ENCODE measurements at places on chromosomes 12 and 14.

DNA sequence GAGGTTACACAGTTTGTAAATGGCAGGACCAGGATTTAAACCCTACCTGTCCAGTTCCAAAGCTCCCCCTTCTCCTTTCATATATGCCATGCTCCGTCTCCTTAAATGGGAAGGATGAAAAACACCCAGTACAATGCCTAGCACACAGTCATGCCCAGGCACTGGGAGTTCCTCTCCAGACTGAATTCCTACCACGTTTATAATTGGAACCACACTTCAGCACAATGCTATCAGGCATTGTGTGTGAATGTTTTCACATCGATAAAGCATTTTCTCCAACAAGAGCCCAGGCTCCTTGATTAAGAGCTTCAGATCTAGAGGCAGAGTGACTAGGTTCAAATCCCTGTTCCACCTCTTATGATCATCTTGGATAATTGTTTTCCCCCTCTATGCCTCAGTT is 2.7 kb upstream of the NUAK1 start:
- no peak for DNase-seq

DNA sequence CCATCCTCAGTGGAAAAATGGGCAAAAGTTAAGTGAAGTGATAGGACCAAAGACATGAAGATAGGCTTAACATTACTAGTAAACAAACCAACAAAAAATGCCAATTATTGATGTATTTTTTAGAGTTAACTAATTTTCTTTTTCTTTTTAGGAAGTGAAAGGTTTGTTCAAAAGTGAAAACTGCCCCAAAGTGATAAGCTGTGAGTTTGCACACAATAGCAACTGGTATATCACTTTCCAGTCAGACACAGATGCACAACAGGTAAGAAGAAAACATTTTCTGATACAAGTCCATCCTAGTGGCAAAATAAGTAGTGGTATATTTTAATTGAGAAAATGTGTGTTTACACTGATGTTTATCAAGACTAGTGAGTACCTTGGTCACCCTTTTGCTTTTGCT is 39.6 kb downstream of the LARP4 start:
- DNase-seq, result no peak

DNA sequence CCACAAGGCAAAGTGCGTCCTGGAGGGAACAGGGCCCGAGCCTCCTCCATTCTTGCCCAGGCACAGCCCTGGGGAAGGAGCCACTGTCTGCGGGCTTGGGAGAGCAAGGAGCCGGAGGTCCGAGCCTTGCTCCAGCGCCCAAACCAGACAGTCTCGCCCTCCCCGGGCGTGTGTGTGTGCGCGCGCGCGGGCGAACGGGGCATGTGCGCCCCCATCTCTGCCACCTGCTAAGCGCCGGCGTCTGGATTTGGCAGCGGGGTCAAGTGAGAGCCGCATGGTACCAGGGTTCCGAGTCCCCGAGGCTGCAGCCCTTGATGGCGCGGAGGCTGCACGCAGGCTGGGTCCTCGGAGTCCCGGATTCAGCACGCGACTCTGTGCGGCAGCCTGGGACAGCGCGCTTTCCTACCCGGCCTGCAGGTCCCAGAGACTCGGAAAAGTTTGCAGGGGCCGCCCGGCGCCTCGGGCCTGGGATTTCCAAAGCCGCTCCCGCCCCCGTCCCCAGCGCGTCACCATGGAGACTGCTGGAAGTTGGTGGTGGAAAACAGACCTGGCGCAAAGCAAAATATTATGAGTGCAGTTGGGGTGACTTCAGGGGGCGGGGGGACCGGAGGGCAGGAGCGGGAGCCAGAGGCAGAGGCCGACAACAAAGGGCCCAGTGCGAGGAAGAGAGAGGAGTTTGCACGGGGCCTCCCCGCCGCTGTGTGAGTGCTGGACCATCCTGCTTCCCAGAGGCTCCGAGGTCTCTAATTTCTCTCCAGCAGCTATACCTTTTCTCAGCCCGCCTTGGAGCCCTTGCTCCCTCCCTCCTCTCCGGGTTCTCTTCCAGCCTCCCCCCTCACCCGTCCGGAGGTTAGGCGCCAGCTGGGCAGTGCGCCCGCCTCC is 4.2 kb downstream of the RFX4 start:
- no peak for DNase-seq

- no peak for DNase-seq
Measured at GRCh38 chr14:67140556-67140955, 48.7 kb upstream of the GARIN2 start.

DNA sequence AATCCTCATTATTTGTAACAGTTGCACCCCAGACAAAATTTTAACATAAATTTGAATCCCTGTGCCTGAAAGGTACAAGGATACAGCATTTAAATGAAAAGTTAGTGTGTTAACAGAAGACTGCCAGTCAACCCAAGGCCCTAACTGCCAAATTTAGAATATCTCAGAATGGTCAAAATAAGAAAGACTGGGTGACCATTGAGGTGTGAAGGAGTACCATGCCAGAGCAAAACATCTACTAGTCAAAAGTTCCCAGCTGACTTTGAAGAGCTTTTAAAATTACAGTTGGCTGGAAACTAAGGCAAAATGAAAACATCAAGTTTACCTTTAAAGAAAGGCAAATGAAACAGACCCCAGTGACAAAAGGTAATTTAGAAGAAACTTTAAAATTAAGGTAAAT is 18.4 kb downstream of the SAV1 start:
- no peak for DNase-seq

DNA sequence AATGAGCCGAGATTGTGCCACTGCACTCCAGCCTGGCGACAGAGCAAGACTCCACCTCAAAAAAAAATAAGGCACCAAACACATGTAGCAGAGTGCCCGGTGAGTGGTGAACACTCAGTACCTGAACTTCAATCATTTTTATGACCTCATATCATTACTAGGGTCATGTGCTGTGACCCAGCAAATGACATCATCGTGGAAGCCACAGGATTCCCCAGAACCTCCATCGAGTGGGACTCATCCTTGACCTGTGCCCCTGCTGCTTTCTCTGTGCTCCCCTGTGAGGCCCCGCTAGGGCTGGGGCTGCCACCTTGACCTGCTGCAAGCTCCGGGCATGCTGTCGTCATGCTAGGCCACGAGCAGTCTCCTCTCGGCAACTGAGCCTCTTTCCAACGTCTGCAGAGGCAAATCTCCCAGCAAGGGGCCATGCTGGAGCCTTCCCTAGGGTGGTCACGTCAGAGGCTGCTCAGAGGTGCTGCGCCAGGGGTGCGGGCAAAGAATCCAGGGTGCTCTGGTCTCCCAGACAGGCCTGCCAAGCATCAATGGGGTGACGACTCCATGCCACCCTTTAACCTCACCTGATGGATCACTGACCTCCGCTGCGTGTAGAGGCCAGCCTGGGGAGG is 18.5 kb downstream of the GLTP start:
- no peak for DNase-seq

GRCh38 chr12:128077211-128077916 is 189.6 kb upstream of the TMEM132C start:
- DNase-seq, result no peak

GRCh38 chr12:97560350-97560749 is 97.7 kb downstream of the RMST start:
- no peak for DNase-seq

- DNase-seq, result no peak
Measured at GRCh38 chr14:41868396-41868795, 261.7 kb downstream of the LRFN5 start.

GRCh38 chr14:29817767-29818405 is 109.8 kb downstream of the PRKD1 start:
- DNase-seq, result no peak

Data from NCI-H2029 (cell line).